ENCODE measurements at places on chromosomes 5 and 9. TPM values are rescaled to one million over a fixed set of nuclear protein-coding genes. Genes with fewer than 3 reads are reported as not detected.

- no peak for DNase-seq
- no peak overlapping the region for H3K4me3 ChIP-seq
- H3K36me3 ChIP-seq: no peaks in the 10 kb centered on the region
- no peaks in the 10 kb centered on the region for H3K4me1 ChIP-seq
- H3K27ac ChIP-seq: no peak overlapping the region
These were observed 6.6 kb upstream of the HEMGN start for GRCh38 chr9:97944612-97945011.

The ANKRD20A1 gene
- total RNA-seq: 1.9 TPM

DNA sequence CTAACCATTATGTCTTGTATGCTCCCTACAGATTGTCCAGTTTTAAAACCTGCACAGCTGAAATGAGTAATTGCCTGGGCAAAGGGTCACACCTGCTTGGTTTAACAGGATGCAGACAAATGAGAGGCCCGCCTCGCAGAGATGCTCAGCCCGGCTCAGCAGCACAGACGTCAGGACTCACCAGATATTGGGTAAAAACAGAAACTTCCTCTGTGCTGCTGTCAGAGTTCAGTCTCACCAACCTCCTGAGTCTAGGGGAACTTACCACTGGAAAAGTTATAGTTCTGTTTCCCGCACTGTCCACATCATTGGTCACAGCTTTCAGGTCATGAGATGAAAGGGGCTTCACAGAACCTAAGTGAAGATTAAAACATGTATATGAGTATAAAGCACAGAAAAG lies 152.5 kb downstream of the ESM1 start:
- H3K36me3 ChIP-seq: peaks cover 8% of the 10 kb centered on the region
- peaks cover 16% of the 10 kb centered on the region for H3K27me3 ChIP-seq
- DNase-seq: no peak
- H3K4me3 ChIP-seq: no peak overlapping the region

GRCh38 chr5:63655043-63655442 lies 307.2 kb downstream of the HTR1A start:
- no peak overlapping the region for H3K4me3 ChIP-seq
- no peaks in the 10 kb centered on the region for H3K27me3 ChIP-seq
- no peaks in the 10 kb centered on the region for H3K36me3 ChIP-seq
- no peak overlapping the region for H3K27ac ChIP-seq
- H3K4me1 ChIP-seq: no peaks in the 10 kb centered on the region
- no peak for DNase-seq

DNA sequence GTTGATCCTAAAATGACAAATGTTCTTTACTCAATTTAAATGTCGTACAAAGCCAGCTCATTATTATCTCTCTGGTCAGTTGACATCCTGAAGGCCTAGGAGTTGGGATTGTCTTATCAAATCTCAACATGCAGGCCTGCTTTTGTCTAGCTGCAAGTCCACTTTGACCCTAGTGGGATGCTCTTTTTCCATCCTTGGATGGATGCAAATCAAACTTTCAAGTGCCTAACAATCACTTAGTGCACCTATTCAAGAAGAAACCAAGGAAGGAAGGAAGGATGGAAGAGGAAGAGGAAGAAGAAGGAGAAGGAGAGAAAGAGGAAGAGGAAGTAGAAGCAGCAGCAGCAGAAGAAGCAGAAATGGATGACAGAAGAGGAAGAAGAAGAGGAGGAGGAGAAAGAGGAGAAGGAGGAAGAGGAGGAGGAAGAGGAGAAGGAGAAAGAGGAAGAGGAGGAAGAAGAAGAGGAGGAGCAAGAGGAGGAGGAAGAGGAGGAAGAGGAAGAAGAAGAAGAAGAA lies 109.6 kb downstream of the PIK3R1 start:
- H3K27ac ChIP-seq: no peak overlapping the region
- H3K36me3 ChIP-seq: no peaks in the 10 kb centered on the region
- no peak overlapping the region for H3K4me3 ChIP-seq
- H3K27me3 ChIP-seq: peaks cover 21% of the 10 kb centered on the region

DNA sequence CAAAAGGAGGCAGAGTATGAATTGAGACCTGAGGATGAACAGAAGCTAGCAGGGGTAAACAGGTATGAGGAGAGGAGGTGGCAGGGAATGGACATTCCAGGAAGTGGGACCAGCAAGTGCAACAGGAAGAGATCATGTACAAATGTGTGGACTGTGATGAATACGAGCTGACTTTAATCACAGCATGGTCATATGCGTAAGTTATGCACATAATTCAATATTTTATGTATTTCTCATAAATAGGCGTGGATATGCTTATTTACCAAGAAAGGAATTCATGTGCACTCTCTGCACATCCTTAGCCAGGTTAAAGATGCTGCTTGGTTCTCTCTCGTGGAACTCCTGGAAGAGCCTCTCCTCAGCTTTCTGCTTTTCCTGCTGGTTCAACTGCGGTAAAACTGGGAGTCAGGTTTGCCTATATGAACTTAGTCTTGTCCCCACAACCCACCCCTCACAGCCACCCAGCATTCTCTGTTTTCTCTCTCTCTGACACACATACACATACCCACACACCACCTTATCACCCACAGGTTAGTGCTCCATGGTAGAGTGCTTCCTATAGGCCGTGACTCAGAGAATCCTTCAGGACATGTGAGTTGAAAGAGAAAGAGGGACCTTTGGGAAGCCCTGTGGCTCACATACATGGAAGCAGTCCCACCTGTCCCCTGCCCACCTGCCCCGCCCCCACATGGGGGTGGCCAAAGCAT lies 35.7 kb downstream of the TRPC7 start:
- H3K27ac ChIP-seq: no peak overlapping the region
- DNase-seq: no peak
- no peaks in the 10 kb centered on the region for H3K27me3 ChIP-seq
- H3K4me1 ChIP-seq: no peaks in the 10 kb centered on the region

GRCh38 chr5:150154618-150155128 lies 972 bp downstream of the PDGFRB start:
- no peaks in the 10 kb centered on the region for H3K36me3 ChIP-seq
- H3K4me3 ChIP-seq: peak overlapping the region; percentile 77
- no peak overlapping the region for H3K27ac ChIP-seq
- H3K27me3 ChIP-seq: peaks cover 16% of the 10 kb centered on the region
- H3K4me1 ChIP-seq: peaks cover 36% of the 10 kb centered on the region

DNA sequence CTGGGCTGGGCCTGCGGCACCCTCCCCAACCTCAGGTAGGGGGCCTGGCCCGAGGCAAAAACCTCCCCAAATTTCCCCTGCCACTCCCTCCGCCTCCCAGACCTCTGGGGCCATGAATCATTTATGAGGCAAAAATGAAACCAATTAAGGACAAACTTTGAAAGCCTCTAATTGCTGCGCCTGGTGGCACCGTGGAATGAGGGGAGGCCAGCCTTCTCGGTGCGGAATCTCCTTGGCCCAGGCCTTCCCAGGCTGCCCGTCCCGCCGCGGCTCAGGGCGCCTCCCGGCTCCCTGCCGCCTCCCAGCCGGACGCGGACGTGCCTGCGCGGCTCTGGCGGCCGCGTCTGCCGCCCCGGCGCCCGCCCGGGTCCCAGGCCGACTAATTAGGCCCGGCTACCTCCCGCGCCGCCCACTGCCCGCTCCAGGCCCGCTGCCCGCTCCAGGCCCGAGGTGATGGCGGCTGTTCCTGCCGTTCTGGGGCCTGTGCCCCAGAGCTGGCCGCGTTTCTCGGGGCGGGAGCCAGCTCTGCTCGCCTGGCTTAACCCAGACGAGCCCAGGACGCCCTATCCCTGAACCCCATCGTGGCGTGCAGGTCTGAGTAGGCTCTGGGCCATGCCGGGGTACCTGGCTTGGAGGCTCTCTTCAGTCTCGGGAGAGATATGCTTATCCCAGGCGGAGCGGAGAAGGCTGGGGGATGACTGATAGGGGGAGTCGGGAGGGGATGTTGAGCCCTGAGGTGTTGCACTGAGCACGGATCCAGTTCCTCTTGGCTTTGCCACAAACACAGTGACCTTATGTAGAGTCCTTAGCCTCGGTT lies 20.1 kb downstream of the CXXC5 start:
- H3K4me3 ChIP-seq: peak overlapping the region; percentile 69
- peak; percentile 22 for DNase-seq
- H3K36me3 ChIP-seq: no peaks in the 10 kb centered on the region
- H3K27me3 ChIP-seq: peaks cover 9% of the 10 kb centered on the region
- peaks cover 39% of the 10 kb centered on the region for H3K4me1 ChIP-seq

The HEMGN gene
- total RNA-seq: 0.24 TPM

- no peak for DNase-seq
- H3K36me3 ChIP-seq: no peaks in the 10 kb centered on the region
- H3K27ac ChIP-seq: no peak overlapping the region
- H3K27me3 ChIP-seq: no peaks in the 10 kb centered on the region
- no peaks in the 10 kb centered on the region for H3K4me1 ChIP-seq
- no peak overlapping the region for H3K4me3 ChIP-seq
These were observed 614.1 kb downstream of the PTPRD start for GRCh38 chr9:9998491-9999287.

DNA sequence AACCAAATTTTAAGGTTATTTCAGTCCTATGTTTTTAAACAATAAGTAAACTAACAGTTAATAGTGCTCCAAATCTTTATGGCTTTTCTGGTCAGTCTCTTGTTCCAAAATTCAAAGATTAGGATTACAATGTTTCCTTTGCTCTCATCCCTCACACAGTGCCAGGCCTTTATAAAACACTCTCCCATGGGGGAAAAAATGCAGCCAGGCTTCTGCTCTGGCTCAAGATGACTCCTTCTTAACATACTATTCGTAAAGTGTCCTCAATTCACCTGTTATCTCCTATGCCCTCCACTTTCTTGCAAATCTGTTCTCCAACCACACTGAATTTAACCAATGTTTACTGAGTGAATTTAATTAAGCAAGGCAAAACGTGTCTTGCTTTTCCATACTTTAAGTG lies 1.4 kb downstream of the CEP120 start:
- no peaks in the 10 kb centered on the region for H3K27me3 ChIP-seq
- H3K27ac ChIP-seq: no peak overlapping the region
- H3K4me1 ChIP-seq: peaks cover 20% of the 10 kb centered on the region
- no peak overlapping the region for H3K4me3 ChIP-seq
- H3K36me3 ChIP-seq: peaks cover 16% of the 10 kb centered on the region

DNA sequence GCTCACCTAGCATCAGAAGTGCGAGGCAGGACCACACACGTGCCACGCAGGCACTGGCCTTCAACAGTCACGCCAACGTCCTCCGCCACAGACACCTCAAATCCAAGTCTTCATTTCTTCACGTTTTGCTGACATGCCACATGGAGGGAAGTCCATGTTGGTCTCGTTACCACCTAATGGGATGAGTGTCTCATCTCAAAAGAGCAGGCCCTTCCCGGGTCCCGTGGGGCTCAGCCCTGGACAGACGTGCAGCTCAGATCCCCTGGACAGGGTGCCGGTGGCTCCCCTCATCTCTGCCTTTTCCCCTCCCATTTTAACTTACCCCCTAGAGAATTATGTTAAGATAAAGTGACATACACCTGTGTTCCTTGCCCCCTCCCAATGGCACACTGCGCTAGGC lies 76.8 kb downstream of the MRPL36 start:
- H3K36me3 ChIP-seq: no peaks in the 10 kb centered on the region
- no peak overlapping the region for H3K4me3 ChIP-seq
- DNase-seq: no peak
- no peak overlapping the region for H3K27ac ChIP-seq
- no peaks in the 10 kb centered on the region for H3K4me1 ChIP-seq

DNA sequence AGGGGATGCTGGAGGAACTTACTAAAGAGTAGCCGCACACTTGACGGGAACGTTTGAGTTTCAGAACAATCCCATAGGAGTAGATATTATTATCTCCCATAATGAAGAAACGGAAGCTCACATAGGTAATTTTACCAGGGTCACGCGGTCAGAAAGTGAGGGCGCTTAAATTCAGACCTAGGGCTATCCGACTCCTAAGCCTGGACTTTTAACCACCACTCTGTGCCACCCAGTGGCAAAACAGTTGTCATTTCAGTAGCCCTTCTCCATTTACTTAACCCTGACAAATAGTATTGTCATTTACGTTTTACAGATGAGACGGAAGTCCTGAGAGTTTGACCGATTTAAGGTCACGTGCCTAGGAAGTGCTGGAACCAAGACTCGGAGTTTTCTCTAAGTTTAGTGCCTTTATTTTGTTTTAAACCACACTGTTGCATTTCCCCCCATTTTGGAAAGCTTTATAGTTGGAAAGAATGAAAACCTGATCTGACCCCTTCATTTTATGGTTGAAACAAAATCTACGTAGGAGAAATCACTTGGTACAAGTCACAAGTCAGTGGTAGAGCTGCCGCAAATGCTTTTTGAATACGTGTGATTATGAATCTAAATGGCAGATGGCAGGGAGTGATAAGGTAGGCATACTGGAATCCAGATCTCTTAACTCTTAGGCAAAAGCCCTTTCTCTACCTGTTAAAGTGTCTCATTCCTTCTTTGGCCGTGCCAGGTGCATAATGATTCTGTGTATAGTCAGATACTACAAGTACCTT lies 650 bp downstream of the MRRF start:
- peaks cover 38% of the 10 kb centered on the region for H3K4me1 ChIP-seq
- peak overlapping the region; percentile 97 for H3K4me3 ChIP-seq
- peaks cover 17% of the 10 kb centered on the region for H3K36me3 ChIP-seq

GRCh38 chr9:108784998-108785397 lies 70.8 kb downstream of the ACTL7B start:
- H3K4me1 ChIP-seq: no peaks in the 10 kb centered on the region
- no peak for DNase-seq
- no peak overlapping the region for H3K4me3 ChIP-seq

The CDC23 gene
- 50.4 TPM for total RNA-seq

The CCDC192 gene
- not detected for total RNA-seq

- H3K4me1 ChIP-seq: no peaks in the 10 kb centered on the region
- H3K36me3 ChIP-seq: no peaks in the 10 kb centered on the region
- no peaks in the 10 kb centered on the region for H3K27me3 ChIP-seq
- no peak for DNase-seq
These were observed 51.0 kb downstream of the FBN2 start for GRCh38 chr5:128487041-128487440.

DNA sequence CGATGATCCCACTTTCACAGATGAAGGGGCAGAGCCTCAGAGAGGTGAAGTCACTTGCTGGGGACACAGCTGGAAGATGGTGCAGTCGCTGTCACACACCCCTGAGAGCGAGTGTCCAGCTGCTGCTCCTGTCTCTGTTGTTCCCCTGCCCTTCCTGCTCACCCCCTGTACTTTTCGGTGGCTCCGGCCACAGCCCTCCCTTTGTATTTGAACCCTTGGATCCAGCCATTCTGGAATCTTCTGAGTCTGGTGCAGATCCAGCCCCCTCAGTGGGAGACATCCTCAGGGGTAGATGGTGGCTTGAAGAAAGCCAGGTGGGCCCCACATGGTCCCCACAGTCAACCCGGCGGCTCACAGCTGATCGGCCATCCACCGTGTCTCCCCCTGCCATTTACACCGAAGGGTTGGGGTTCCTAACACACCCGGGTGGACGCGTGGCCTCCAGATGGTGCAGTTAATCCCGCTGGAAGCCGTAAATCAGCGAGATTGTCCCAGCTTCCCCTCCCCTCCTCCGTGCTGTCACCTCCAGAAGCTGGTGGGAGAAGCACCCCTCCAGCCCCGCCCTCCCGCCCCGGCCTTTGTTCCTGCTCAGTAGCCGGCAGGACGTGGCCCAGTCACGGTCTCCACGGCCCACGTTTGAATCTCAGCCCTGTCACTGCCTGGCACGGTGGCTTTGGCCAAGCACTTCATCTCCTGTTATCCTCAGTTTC lies 204.8 kb downstream of the C9orf50 start:
- H3K27ac ChIP-seq: peak overlapping the region; percentile 53
- no peak overlapping the region for H3K4me3 ChIP-seq
- H3K36me3 ChIP-seq: peaks cover 1% of the 10 kb centered on the region

All from activated T-helper 1 cell treated with anti-CD3 and anti-CD28 coated beads, Interleukin-12 subunit alpha, Interleukin-12 subunit beta, Interleukin-2, Interleukin-4 antibody, amounts not matched to agents 30 ng/mL and 10 ng/mL and 1 ng/mL, durations not matched to agents 14 hours and 24 hours and 36 hours (primary cell).